Amygdala (tissue), 56 donors: ENCODE measurements at places on chromosomes 4 and X.
A peak's percentile ranks its signal among the peaks of the same experiment; 100 is the strongest.

GRCh38 chrX:4622486-4623167 is 909.2 kb upstream of the PRKX start:
- no peak for DNase-seq

DNA sequence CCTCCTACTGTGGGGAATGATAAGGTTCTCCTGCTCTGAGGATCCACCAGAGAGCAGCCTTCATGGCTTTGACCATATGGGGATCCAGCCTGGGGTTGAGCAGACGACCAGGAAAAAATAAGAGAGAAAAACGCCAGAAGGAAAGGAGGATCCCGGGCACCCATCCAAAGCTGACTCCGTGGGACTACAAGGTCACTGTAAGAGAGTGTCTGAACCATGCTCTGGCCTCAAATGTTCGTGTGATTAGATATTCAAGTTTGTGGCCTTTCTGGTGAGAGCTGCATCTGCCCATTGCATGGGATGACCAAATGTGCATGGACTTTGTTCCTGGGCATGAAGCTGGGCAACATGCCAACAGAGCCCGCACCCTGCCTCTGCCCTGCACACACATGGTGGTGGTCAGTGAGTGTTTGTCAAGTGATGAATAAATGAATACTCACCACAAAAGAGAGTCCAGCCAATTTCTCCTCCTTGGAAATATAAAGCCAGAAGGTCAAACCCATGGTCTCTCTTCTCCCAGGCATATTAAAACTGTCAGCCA is 346.0 kb upstream of the GATB start:
- no peak for DNase-seq

GRCh38 chr4:41214825-41215146 is 444 bp upstream of the APBB2 start:
- no peak for DNase-seq

DNA sequence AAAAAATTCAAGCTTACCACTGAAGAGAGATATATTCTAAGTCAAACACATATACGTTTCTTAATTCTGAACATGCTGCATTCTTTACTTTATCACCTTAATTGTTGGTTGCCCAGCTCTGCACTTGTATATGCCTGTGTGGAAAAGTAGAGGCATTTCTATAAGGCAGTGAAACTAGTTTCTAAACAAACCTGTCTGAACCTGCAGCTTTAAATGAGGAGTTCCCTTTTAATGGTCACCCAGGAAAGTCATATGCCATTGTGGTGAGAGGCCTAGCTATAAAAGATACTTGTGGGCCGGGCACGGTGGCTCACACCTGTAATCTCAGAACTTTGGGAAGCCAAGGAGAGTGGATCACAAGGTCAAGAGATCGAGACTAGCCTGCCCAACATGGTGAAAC is 147.4 kb upstream of the RXFP1 start:
- no peak for DNase-seq

DNA sequence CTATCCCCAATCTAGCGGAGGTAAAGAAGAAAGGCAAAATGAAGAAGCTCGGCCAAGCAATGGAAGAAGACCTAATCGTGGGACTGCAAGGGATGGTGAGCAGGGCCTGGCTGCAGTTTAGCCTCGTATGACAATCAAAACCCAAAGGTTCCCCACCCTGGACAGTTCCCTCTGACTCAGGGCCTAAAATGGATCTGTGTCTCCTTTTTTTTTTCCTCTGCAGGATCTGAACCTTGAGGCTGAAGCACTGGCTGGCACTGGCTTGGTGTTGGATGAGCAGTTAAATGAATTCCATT is 986 bp downstream of the HDAC6 start:
- no peak for DNase-seq

- DNase-seq = no peak
These were observed 7.0 kb upstream of the ATP6AP2 start for GRCh38 chrX:40573763-40574162.

DNA sequence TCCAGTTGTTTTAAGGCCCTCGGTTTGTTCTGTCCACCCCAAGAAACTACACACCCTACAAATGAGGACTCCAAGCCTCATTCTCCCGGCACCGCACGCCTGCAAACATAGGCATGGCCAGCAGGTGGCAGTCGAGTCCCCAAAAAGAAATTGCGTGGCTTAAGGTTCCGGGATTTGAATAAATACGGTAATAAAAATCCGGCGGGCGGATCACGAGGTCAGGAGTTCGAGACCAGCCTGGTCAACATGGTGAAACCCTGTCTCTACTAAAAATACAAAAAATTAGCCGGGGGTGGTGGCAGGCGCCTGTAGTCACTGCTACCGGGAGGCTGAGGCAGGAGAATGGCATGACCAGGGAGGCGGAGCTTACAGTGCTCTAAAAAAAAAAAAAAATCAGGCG is 21.8 kb upstream of the CSF2RA start:
- peak; percentile 1 for DNase-seq

DNA sequence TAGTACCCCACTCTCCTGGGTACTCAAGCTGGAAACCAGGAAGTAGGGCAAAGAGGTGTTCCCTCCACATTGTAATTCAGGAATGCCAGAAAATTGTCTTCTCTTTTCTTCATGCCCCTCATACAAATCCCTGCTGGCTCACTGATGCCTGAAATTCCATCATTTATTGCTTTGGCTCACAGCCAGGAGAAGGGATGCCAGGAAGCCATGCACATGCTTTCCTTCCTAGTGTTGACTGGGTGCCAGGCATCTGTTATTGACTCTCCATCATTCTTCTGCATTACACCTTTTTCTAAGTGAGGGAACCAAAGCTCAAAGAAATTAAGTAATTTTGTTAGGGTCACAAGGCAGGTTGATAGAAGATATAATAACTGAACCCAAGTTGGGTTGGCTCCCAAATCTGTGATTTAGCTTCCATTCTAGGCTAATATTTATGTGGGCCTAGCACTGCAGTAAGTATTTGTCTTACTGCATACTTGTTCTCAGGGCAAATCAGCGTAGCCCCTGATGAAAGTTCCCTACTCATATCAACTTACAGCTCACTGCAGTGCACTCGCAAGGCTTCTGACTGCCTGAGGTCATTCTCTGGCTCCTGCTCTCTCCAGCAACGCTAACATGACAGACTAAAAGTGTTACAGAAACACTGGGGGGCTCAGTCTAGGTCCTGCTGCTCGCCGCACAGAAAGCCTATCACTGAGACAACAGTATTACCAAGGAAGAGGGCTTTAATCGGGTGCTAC is 89.0 kb downstream of the TRAPPC11 start:
- no peak for DNase-seq

GRCh38 chr4:62260254-62260653 is 1060.1 kb downstream of the ADGRL3 start:
- no peak for DNase-seq

DNA sequence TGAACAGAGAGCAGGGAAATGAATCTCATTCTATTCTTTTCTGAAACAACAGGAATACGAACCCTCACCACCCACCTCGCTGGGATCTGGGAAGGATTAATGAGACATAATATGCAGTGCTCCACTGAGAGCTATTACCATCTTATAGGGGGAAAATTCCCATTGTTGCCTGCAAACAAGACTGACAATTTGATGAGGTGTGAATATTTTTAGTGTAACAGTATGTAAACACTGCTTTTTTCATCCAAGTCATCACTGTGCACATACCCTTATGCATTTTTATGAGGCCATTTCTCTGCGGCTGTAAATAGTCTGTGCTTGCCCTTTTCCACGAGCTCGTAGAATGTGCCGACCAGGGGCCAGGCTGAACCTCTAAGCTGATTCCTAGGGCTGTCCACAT is 285.6 kb upstream of the CPEB2 start:
- DNase-seq = no peak

DNA sequence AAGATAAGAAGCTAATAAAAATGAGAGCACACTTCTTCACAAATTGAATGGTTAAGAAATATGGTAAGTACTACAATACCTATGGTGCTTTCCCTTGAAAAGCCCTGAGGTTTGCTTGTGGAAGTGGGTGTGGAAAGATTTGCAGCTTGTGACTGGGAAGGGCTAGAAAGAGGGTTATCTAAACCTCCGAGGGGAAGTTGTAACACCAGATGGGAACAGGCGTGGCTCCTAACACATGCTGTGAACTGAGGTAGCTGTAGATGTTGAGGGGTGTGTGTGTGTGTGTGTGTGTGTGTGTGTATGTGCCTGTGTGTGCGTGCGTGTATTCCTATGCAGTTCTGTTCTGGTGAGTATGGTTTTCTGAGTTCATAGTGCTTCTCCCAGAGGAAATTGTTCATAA is 21.5 kb downstream of the FRMPD4 start:
- DNase-seq = no peak

GRCh38 chrX:2185341-2186082 is 315.3 kb downstream of the DHRSX start:
- no peak for DNase-seq
